ENCODE measurements at places on chromosomes 3 and 15. TPM values are rescaled to one million over a fixed set of nuclear protein-coding genes. Genes with fewer than 3 reads are reported as not detected.

Gene GPR149
- not detected for total RNA-seq

Gene DUOXA1
- 1.0 TPM for total RNA-seq

Gene CASR
- total RNA-seq, result 0.03 TPM

Gene CRYGS
- 1.9 TPM for total RNA-seq

Gene ZNF774
- total RNA-seq, result 1.1 TPM

Gene MUC20
- 4.1 TPM for total RNA-seq

- H3K36me3 ChIP-seq, result no peaks in the 10 kb centered on the region
- peak; percentile 33 for DNase-seq
- peak overlapping the region; percentile 67 for H3K27ac ChIP-seq
- H3K4me3 ChIP-seq, result peak overlapping the region; percentile 64
- peaks cover 18% of the 10 kb centered on the region for H3K4me1 ChIP-seq
These were observed 620 bp downstream of the ABHD5 start for GRCh38 chr3:43691120-43691995.

DNA sequence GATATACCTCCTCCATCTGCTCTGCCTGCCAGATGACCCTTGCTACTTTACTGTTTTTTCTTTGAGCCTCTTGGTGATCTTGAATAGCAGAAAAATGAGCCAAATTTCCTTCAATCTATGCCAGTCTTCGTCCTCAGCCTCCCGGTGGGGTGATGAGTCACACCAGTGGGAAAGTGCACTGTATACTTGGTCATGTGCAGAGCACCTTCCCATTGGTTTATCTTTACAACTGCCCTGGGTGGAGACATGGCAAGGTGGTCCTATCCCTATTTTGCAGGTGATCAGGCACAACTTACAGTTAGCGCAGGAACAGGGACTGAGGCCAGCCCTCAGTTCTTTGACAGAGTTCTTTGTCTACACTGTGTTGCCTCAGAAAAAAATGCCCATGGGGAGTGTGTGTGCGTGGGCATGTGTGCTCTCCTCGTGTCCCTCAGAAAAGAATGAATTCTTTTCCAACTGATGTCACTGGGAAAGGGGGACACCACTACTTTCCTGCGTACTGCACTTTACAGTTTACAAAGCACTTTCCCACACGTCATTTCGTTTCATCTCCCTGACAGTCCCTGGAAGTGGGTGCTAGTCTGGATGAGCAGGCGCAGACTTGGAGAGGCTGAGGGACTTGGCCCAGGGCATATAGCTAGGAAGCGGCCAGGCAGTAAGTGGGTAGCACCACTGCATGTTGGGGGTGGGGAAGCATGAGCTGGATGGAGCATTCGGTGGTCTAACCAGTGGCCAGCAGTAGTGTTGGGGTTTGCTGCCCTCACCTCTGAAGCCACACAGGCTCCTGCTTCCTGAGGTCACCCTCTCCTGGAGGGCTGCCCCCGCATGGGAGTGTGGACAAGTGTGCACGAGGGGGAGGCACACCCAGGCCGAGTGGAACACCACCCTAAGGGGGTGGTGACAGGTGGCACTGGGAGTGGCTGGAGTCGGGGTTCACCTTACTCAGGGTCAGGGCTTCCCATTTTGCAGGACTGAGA is 24.1 kb downstream of the SMAD3 start:
- H3K36me3 ChIP-seq, result peaks cover 19% of the 10 kb centered on the region
- no peak overlapping the region for H3K27ac ChIP-seq
- H3K4me1 ChIP-seq, result peaks cover 100% of the 10 kb centered on the region
- H3K4me3 ChIP-seq, result no peak overlapping the region
- DNase-seq, result peak; percentile 13

GRCh38 chr3:158750016-158750415 is 17.8 kb upstream of the RARRES1 start:
- peaks cover 3% of the 10 kb centered on the region for H3K36me3 ChIP-seq
- no peaks in the 10 kb centered on the region for H3K27me3 ChIP-seq
- H3K4me1 ChIP-seq, result no peaks in the 10 kb centered on the region
- no peak for DNase-seq
- no peak overlapping the region for H3K27ac ChIP-seq
- no peak overlapping the region for H3K4me3 ChIP-seq

DNA sequence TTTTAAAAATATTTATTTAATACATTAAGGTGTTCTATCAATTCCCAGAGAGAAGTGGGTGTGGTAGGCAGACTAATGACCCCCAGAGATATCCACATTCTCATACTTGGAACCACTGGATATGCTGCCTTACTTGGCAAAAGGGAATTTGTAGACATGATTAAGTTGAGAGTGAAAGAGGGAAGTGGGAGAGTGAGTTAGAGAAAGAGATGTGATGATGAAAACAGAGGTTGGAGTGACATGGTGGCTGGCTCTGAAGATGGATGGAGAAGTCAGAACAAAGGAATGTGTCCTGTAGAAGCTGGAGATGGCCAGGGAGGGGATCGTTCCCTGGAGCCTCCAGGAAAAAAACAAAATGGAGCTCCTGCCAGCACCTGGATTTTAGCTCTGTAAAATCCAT is 32.0 kb downstream of the TNFAIP8L3 start:
- H3K4me1 ChIP-seq, result no peaks in the 10 kb centered on the region
- H3K27me3 ChIP-seq, result peaks cover 3% of the 10 kb centered on the region
- H3K27ac ChIP-seq, result no peak overlapping the region
- no peak overlapping the region for H3K4me3 ChIP-seq
- DNase-seq, result no peak
- H3K36me3 ChIP-seq, result no peaks in the 10 kb centered on the region

DNA sequence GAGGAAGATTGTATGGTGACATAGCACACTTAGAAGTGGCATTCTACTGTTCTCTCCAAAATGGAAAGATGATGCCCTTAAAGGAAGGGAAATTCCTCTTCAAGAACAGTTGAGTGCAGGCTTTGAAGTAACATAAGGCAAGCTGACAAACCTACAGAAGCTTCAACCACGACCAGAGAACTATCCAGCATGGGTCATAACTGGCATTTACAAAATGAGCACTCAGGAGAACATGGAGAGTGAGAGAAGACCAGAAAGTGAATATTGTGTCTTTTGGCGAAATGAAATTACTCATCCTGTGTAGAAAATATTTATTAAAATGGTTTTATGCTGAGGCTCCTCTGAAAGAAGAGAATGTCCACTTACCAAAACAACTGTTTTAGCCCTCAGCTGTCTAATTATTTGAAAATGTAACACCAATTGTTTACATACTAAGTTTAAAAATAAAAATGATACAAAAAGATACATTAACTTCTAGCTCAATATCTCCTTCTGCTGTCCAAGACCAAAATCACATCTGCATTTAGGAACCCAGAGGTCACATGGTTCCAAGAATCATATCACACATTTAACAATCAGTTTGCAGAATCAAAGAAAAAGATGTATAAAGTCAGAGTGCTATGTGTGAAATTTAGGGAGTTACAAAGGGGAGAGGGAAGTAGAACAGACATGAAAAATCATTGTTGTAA is 216.9 kb downstream of the ATP8B4 start:
- no peaks in the 10 kb centered on the region for H3K27me3 ChIP-seq
- H3K4me3 ChIP-seq, result no peak overlapping the region
- H3K4me1 ChIP-seq, result no peaks in the 10 kb centered on the region
- no peak overlapping the region for H3K27ac ChIP-seq
- DNase-seq, result no peak

GRCh38 chr3:174062923-174063322 is 665.4 kb downstream of the NLGN1 start:
- DNase-seq, result no peak
- H3K27ac ChIP-seq, result no peak overlapping the region
- no peak overlapping the region for H3K4me3 ChIP-seq
- no peaks in the 10 kb centered on the region for H3K4me1 ChIP-seq
- no peaks in the 10 kb centered on the region for H3K27me3 ChIP-seq
- no peaks in the 10 kb centered on the region for H3K36me3 ChIP-seq

DNA sequence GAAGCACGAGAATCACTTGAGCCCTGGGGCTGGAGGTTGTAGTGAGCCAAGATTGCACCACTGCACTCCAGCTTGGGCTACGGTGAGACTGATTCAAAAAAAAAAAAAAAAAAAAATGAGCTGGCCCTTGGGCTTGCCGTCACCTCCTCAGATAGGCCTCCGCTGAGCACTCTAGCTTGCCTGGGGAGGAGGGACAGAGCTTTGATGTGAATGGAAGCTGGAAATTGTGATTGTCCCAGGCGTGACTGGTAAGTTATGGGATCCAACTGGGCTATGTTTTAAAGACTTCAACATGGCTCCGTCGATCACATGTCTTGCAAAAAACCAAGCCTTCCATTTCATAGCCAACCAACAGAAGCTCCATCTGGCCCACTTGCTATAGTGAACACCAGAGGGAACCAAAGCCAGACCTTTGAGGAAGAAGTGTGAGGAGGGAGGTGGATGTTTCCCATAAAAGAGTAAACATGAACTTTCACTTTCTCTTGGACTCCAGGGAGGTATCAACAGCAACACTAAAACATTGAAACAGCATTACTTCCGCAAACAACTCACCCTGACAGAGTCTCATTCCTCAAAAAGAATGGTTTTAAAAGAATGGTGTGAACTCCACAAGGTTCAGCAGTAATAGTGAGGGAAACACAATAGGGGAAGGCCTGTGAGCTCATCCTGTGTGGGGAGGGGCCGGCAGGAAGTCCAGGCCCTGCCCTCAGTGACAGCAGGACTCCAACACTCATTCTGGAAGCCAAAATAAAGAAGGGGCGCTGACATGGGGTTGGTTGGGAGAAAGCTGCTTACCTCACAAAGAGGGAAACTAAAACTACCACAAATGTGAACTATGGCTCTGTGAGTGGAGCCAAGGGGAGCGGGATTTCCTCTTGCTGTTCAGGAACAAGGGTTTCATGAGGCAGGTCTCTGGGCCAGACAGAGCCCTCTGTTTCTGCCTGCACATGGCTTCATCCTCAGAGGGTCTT is 59.2 kb upstream of the IL12A start:
- H3K27me3 ChIP-seq, result no peaks in the 10 kb centered on the region
- H3K4me3 ChIP-seq, result no peak overlapping the region
- no peak for DNase-seq
- no peaks in the 10 kb centered on the region for H3K4me1 ChIP-seq

DNA sequence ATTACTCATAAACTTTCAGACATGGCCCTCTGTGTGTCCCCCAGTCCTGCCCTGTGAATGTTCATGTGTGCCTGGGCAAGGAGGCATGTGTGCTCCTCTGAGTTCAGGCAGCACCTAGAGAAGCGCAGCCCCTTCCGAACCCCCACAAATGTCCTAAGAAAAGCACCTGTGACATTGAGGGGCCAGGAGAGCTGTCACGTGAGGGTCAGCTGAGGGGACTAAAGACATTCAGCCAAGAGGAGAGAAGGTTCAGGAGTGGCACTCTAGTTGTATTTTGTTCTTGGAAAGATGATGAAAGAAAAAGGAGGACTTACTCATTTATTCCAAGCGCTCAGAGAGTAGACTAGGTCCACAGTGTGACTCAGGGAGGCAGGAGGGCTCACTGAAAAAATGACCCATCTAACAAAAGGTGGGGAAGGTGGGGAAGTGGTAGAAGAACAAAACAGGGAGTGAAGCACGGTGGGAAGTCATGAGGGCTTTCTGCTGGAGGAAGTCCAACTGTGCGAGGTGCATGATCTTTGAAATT is 28.1 kb upstream of the ELP6 start:
- no peaks in the 10 kb centered on the region for H3K4me1 ChIP-seq
- no peak overlapping the region for H3K27ac ChIP-seq
- DNase-seq, result no peak
- H3K4me3 ChIP-seq, result no peak overlapping the region

DNA sequence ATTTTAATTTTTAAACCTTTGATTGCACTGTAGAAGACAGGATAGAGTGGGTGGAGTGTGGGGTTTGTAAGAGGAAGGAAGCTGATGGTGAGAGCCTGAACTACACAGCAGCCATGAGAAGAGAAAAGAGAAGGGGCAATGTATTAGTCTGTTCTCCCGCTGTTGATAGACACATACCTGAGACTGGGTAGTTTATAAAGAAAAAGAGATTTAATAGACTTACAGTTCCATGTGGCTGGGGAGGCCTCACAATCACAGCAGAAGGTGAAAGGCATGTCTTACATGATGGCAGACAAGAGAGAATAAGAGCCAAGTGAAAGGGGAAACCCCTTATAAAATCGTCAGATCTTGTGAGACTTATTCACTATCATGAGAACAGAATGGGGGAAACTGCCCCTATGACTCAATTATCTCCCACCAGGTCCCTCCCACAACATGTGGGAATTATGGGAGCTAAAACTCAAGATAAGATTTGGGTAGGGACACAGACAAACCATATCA is 37.3 kb downstream of the STARD5 start:
- DNase-seq, result no peak
- H3K27me3 ChIP-seq, result no peaks in the 10 kb centered on the region
- H3K4me3 ChIP-seq, result peak overlapping the region; percentile 5
- peak overlapping the region; percentile 80 for H3K27ac ChIP-seq
- no peaks in the 10 kb centered on the region for H3K36me3 ChIP-seq

- H3K36me3 ChIP-seq, result no peaks in the 10 kb centered on the region
- H3K4me3 ChIP-seq, result no peak overlapping the region
- H3K4me1 ChIP-seq, result no peaks in the 10 kb centered on the region
- H3K27me3 ChIP-seq, result no peaks in the 10 kb centered on the region
- DNase-seq, result no peak
- H3K27ac ChIP-seq, result no peak overlapping the region
These were observed 289.8 kb downstream of the ARPP21 start for GRCh38 chr3:35929158-35929557.

DNA sequence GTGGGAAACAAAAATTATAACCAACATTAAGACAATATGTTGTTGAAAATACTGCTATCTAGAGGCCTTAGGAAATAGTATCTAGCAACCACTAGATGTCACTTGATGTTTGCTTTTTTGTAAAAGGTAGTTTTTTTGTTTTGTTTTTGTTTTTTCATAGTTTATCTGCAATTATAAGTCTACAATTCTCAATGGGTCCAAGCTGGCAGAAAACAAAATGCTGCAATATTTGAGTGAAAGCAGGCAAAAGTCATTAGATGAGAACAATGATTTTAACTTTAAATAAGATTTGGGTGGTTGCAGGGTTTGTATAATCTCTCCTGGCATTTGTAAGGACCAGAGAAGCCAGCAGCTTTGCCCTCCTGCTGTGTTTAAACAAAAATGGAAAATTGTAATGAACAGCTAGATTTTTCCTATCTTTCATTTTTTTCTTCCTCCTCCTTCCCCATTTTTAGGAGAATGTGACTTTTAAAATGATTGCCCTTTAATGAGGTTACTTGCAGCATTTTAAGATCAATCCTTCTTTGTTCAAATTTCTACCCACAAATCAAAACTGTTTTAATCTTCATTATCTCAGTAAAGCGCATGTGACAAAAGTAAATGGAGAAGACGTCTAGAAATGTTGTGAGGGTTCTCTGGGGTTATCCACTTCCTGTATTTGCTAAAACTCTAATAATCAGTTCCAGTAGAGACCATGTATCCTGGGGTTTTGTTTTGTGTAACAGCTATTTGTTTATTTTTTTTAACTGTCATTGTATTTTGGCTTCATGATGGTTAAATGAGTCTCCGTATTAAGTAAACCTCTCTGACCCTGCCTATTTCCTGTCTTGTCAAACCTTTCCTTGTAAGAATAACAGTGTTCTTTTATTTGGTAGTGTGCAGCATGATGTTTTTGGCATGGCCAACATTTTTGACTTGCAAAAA is 27.3 kb downstream of the DUT start:
- no peak for DNase-seq
- H3K4me1 ChIP-seq, result no peaks in the 10 kb centered on the region
- no peaks in the 10 kb centered on the region for H3K36me3 ChIP-seq
- H3K27ac ChIP-seq, result no peak overlapping the region
- H3K27me3 ChIP-seq, result no peaks in the 10 kb centered on the region
